ENCODE measurements at places on chromosomes 11 and 22.

DNA sequence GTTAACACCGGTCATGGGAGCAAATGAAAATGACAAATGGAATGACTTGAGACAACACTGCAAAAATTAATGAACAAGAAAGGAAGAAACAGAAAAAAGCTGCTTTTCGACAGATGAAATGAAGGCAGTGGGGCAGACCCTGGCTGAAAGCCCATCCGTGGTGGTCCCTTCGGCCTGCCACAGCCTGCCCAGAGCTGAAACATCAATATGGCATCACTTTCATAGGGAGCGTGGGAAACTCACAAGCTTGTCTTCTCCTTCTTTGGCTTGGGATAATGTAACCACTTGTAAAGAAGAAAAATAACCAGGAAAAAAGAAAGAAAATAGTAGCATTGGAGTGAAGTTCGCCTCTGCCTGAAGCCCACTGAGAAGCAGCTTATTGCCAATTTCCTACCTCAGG lies 78.8 kb downstream of the CTTN start:
- DNase-seq, result no peak

GRCh38 chr11:67465189-67465510 lies 3.9 kb downstream of the TMEM134 start:
- no peak for DNase-seq

DNA sequence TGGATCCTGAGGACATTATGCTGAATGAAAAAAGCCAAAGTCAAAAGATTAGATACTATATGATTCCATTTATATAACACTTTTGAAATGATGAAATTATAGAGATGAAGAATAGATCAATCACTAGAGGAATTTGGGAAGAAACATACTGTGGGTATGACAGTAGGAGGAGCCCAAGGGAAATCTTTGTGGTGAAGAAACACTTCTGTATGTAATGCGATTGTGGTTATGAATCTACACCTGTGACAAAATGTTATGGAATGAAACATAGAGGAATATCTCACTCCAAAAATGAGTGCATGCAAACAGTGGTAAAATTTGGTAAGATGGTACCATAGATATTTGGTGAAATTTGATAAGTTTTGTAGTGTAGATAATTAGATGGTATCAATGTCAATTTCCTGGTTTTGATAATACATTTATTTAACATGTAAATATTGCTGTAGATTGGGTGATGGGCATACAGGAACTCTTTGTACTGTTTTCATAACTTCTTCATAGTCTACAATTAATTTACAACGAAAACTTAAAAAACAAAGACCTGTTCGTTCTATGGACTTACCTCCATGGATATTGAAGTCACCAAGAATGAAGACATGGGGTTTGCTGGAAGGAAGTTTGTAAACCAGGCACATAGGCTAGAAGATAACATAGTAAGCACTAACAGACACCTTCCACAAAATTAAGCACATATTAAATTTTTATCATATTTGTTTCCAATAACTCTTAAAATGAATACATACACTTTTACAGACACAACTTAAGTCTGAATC lies 11.5 kb downstream of the MRGPRX1 start:
- DNase-seq, result no peak

GRCh38 chr11:19938169-19938856 lies 222.0 kb downstream of the DBX1 start:
- no peak for DNase-seq

DNA sequence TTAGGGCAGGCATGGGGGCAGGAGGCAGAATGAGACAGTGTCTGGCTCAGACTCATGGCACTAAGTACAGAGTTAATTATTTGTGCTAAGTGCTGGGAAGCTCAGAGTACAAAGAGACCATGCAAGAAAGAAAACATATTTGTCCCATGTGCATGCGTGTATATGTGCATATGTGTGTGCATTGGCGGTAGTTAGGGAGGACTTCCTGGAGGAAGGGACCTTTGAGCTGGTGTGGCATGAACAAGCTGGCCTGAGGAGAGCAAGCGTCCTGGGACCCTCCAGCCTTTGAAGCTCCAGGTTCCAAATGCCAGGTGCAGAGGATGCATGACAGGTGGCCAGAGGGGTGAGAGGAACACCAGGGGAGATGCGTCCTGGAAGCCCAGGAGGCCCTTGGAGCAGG lies 6.1 kb downstream of the FBLN1 start:
- DNase-seq, result no peak

DNA sequence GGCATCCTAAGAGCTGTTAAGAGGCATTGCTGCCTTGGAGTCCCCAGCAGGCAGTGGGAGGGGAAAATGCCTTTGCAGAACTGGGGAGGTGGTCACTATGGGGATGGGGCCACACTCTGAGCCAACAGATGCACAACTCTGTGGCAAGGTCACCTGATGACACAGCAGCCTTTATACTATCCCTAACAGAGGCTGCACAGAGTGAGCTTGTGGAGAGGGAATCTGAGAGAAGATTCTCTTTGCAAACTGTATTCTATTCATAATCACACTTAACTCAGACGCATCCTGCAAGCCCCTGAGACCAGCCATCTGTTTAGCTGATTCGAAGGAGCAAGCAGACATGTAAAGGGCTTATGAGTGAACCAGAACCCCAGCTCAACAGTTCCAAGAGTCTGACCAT lies 49.0 kb upstream of the TTC12 start:
- no peak for DNase-seq

- DNase-seq, result no peak
Observed at GRCh38 chr22:37133304-37134018, 16.3 kb downstream of the IL2RB start.

DNA sequence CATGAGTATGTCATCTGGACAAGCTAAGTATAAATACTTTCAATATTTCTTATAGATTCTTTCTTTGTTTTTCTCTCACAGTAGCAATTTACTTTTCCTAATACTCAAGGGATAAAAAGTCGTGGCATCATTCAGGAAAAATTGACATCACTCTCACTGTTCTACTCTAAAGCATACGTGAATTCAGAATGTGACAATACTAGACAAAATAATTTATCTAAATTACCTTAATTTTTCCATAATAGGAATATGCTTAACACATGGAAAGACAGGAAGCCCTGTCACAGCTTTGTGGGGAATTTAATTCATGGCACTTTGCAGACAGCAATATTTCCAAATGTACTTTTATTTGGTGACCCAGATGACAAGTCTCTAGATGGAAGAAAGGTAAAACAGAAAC lies 394.6 kb downstream of the DLG2 start:
- DNase-seq, result no peak

DNA sequence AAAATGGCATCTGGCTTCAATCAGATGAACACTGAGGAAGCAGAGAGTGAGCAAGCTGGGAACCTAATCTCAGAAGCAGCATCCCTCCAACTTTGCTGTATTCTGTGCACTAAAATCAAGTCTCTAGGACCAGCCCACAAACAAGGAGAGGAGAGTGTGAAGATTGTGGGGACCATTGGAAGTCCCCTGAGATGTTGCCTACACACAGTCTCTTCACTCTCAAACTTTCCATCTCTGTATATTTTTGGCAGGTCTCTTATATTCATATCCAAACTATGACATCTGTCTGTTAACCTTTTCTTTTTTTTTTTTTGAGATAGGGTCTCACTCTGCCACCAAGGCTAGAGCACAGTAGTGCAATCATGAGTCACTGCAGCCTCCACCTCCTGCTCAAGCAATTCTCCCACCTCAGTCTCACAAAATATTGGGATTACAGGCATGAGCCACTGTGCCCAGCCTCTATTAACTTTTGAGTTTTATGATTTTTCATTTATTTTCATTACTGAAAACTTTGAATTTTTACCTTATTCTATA lies 1096.4 kb downstream of the TBC1D22A start:
- no peak for DNase-seq

DNA sequence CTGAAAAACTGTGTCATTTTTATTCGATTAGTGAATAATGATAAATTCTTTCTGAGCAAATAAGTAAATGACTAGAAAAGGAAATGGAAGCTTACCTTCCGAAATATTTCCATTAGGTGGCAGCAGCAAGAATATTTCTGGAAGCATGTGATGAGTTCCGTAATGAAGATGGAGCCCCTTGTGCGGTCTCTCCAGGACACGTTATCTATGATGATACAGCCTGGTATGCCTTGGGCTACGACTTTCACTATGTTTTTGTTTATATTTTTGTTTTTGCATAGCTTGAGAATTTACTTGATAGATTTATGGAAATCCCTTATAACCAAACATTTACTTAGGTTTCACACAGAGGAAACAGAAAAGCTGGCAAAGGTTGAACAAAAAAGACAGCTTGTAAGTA lies 25.7 kb downstream of the CASP5 start:
- no peak for DNase-seq

- DNase-seq, result no peak
Observed at GRCh38 chr11:74571062-74571399, 21.4 kb upstream of the POLD3 start.

DNA sequence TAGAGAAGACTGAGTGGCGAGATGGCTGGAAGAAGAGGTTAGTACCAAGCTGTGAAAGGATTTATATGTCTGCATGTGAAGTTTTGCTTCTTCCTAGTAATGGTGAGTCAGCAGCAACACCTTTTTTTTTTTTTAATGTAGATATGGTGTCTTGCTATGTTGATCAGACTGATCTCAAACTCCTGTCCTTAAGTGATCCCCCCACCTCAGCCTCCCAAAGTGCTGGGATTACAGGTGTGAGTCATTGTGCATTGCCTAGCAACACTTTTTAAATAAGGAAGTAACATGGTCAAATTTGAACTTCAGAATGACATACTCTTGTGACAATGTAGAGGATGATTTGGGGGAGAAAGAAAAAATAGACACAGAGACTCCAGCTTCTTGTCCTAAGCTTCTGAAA lies 6.5 kb upstream of the CSTPP1 start:
- no peak for DNase-seq
